Activated CD4-positive, CD25-positive, alpha-beta regulatory T cell treated with anti-CD3 and anti-CD28 coated beads, Interleukin-2, amount 50 U/mL, for 72 hours (primary cell): ENCODE measurements at places on chromosomes 13 and 19.

DNA sequence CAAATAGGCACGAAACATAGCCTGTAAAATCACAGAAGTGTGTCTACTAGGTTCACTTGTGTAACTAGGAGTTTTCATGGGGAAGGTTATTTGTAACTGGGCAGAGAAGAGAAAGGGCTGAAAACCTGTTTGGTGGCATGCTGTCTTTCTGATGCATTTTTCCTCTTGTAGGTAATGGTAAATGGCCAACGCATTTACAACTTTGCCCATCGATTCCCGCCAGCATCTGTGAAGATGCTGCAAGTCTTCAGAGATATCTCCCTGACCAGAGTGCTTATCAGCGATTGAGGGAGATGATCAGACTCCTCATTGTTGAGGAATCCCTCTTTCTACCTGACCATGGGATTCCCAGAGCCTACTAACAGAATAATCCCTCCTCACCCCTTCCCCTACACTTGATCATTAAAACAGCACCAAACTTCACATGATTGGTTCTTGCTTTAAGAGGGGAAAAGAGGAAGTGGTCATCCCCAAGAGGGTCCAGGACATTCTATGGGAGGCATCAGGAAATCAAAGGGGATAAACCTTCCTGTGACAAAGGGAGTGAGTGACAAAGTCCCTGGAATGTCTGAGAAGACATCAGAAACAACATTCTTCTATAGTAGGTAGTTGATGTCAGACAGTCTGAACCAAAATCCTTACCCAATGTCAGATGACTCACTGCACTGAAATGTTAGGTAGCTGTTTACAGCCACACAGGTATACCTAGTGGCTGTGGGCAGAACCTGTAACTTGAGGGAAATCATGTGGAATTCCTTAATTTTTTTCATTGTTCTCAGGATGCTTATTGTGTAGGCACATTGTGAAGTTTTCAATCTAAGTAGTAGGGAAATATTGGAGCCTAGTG, 5.0 kb downstream of the LGALS14 start:
- DNase-seq: no peak

GRCh38 chr19:14418856-14419105, 360 bp downstream of the DDX39A start:
- DNase-seq: no peak

GRCh38 chr13:108572782-108573211, 56.6 kb upstream of the MYO16 start:
- no peak for DNase-seq

- DNase-seq: no peak
These were observed 111.4 kb upstream of the FRY start for GRCh38 chr13:31919971-31920726.

DNA sequence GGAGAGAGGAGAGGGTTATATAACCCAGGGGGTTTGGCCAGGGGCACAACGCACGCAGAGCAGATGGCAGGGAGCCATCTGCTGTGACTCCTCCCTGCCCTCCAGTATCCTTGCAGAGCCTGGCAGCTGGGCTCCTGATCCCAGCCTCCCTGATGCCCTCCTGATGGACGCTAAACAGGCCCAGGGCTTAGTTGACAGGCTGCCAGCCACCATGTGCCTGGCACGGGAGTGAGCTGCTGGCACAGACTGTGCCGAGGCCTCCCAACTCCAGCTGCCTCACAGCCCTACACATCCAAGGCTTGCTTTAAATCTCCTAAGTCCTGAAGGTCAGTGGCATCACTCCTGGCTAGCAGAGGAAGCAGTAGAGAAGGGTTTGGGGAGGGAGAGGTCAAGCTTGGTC, 16.7 kb downstream of the SYDE1 start:
- no peak for DNase-seq

- no peak for DNase-seq
These were observed 37.3 kb downstream of the CAPN12 start for GRCh38 chr19:38706792-38707511.

DNA sequence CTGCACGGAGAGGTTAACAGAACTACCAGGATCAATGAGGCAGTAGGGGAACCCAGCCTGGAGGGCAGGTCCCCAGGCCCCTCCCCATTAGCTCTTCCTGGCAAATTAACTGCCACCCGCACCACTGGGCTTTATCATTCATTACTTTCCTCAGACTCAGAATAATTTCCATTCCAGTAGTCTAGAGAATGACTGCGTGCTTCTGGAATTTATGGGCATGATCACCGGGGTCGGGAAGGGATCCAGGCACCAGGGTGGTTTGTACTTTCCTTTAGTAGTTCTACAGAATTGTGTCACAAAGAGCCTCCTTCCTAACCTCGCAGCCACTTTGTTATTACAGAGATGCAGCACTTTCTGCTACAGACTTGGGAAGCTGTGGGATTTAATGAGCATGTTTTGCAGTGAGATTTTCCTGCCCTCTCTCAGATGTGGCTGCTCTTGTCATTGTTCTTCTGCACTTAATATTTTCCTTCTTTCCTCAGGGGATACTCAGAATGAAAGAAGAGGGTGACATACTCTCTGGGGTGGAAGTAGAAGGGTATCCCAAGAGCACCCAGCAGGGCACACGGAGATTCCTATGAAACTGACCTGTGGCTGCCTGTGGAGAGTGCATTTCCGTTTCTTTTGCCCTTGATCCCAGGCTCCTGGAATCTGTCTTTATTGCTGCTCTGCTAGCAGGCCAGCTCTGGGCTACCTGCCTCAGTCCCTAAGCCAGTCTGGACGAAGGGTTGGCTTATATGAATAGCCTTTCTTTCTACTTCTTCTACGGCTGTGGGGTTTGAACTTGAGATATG, 285.0 kb upstream of the SLC10A2 start:
- DNase-seq: no peak

DNA sequence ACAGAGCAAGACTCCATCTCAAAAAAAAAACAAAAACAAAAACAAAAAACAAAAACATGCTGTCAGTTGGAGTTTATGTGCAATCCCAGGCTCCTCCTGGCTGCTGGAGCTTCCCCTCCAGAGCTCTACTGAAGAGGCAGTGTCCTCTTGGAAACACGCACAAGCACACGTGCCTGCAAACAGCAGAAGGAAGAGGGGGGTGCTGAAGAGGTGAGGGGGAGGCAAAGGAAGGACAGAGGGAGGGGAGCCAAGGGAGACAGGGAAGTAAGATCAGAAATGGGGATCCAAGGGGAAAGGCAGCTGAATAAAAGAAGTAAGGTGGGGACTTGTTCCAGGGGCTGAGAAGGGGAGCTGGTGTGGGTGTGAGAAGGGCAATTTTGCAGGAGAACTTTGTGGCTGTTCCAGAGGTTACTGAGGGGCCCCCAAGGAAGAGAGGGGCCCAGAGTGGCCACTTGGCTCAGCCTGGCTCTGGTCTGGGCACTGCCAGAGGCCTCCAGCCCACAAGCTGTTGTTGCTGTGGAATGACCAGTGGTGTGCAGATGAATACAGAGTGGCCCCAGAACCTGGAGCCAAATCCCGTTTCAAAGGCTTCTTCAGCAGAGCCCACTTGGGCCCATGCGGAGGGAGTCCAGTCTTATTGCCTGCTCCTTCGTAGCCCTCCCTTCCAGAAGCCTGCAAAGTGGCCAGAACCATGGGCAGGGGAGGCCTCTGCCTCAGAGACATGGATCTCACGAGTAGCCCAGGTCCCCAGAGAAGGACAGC, 34.4 kb downstream of the LYL1 start:
- DNase-seq: no peak

- no peak for DNase-seq
These were observed 1.5 kb upstream of the SOX1 start for GRCh38 chr13:112065521-112065866.

DNA sequence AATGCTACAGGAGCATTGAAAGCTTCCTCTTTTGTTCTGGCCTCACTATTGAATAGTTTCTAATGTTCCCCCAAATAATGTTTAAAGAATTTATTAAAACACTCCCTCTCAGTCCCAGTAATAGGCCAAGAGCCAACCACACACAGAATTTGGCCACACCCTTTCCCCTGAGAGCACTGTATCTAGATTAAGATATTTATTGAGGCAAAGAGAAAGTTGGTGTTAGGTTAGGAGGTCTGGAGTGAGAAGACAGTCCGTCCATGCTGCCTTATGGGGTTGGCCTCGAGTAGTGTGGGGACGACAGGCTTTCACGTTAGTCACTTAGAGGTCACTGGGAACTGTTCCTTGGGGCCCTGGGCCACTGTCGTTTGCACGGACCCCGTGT, 122.9 kb upstream of the RNF113B start:
- DNase-seq: no peak

DNA sequence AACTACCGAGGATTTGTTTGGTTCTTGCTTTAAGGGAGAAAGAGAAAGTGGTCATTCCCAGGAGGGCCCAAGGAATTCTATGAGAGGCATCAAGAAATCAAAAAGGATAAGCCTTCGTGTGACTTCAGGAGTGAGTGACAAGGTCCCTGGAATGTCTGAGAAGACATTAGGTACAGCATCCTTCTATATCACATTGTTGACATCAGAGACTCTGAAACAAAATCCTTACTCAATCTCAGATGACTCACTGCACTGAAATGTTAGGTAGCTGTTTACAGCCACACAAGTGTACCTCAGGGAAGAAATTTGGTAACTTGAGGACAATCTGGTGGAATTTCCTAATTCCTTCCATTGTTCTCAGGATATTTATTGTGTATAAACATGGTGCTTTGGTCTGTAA, 7.9 kb upstream of the LGALS14 start:
- no peak for DNase-seq

GRCh38 chr13:104980586-104980985, 1554.9 kb downstream of the EFNB2 start:
- DNase-seq: no peak

GRCh38 chr13:23183292-23183691, 2.5 kb downstream of the SGCG start:
- no peak for DNase-seq

- no peak for DNase-seq
These were observed 93.7 kb downstream of the FRY start for GRCh38 chr13:32125221-32125689.

DNA sequence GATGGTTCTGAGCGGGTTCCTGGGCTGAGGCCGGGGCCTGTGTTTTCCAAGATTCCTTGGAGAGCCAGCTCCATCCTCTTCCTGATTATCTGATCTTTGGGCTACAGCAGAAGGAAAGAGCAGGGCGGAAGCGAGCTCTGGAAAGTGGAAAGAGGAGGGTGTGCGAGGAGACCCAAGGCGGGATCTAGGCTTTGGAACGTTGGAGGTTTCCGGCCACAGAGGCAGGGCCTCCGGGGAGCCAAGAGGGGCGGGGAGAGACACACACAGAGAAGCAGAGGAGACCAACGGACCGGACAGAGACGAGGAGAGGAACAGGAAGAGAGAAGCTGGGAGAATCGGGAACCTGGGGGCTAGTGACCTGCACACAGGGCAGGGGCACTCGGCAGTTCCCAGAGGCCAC, at the start of gene CLEC11A:
TSS of gene CLEC11A (plus strand) at position 296 of the 400 bp plus-strand sequence. CDS start 162 bp downstream, outside the sequence.
- no peak for DNase-seq

DNA sequence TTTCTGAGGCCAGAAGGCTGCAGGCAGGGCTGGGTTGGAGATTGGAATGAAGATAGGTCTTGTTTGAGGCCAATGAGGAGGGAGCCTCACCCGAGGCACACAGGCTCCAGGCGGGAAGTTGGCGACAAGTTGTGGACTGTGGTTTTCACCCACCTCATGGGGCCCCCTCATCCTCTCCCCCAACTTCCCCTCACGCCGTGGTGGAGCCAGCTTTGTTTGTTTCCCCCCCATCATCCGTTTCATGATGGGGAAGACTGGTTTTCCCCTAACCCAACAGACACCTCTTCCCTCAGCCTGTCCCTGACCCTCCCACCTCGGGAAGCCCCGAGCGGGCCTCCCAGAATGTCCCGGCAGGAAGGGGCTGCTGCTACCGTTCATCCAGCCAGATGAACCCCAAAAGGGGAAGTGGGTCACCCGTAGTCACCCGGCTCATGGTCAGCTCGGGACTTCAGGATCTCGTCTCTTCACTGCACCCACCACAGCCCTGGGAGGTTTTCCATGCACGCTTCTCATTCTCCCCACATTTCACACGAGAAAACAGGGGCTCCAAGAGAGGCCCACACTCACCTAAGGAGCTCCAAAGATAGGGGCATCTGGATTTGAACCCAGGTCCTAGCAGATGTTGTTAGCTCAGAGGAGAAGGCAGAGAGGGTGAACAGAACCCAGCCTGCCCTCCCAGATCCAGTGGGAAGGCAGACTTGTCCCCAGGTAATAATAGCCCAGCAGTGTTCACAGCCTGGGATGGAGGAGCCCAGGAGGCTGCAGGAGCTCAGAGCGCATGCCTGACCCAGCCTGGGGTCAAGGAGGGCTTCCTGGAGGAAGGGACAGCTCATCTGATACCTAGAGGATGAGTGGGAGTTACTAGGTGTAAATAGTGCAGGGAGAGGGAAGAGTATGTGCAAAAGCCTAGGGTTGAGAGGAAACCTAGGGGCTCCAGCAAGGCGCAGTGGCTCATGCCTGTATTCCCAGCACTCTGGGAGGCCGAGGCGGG, 23.5 kb downstream of the CEACAM16 start:
- no peak for DNase-seq

GRCh38 chr13:69721631-69722030, 386.0 kb upstream of the ATXN8OS start:
- no peak for DNase-seq

GRCh38 chr13:73321043-73321442, 262.2 kb downstream of the KLF5 start:
- no peak for DNase-seq

GRCh38 chr19:38714354-38714778, 29.9 kb downstream of the CAPN12 start:
- DNase-seq: no peak

- DNase-seq: no peak
These were observed 19.1 kb downstream of the CPB2 start for GRCh38 chr13:46085737-46086136.

- DNase-seq: no peak
These were observed 5.1 kb downstream of the POU4F1 start for GRCh38 chr13:78598116-78598781.

- no peak for DNase-seq
These were observed 156.9 kb downstream of the UGGT2 start for GRCh38 chr13:95896301-95896700.

GRCh38 chr19:6234527-6234926, 45.2 kb downstream of the MLLT1 start:
- no peak for DNase-seq

DNA sequence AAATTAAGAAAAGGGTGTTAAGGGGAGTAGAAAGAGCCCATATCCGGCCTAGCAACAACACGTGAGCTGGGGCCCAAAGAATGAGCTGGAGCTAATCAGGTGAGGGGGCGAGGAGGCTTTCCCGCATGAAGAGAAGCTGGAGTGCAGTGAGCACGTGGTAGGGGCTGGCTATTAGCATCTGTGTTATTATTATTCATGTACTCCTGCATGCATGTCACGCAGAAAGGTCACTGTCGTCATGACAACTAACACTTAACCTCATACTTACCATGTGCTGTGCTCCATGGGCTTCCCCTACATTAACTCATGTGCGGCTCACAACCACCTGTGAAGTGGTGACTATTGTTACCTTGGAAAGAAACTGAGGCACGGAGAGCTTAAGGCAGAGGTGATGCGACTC, 227.6 kb upstream of the UBL3 start:
- DNase-seq: no peak

GRCh38 chr13:32911506-32911905, 104.7 kb upstream of the KL start:
- no peak for DNase-seq

DNA sequence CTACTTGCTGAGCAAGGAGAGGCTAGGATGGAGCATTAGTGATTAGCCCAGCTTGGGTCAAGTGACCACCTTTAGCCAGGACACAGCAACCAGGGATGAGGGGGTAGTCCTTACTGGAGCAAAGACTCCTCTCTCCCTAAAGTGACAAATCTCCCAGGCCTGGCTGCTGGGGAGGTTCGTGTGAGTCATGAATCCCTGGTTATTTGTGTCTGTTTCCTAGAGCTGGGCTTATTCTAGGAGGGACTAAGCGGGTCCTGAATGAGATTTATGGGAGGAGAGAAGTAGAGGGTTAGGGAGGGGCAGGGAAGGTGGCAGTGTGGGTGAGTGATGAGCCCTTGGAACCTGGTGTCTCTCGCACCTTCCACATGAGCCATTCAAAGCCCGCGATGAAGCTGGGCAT, 487.3 kb downstream of the TSHZ3 start:
- DNase-seq: no peak
